ENCODE measurements at places on chromosomes 4 and X.

GRCh38 chrX:10798041-10798440 is 177.7 kb upstream of the MID1 start:
- DNase-seq, result no peak

- DNase-seq, result no peak
Observed at GRCh38 chr4:7867191-7867590, 72.5 kb downstream of the AFAP1 start.

- DNase-seq, result no peak
Observed at GRCh38 chr4:80685214-80685613, 345.3 kb upstream of the BMP3 start.

- no peak for DNase-seq
Observed at GRCh38 chrX:43940816-43941474, 32.2 kb downstream of the NDP start.

GRCh38 chr4:127335732-127336131 is 297.0 kb upstream of the INTU start:
- DNase-seq, result no peak

DNA sequence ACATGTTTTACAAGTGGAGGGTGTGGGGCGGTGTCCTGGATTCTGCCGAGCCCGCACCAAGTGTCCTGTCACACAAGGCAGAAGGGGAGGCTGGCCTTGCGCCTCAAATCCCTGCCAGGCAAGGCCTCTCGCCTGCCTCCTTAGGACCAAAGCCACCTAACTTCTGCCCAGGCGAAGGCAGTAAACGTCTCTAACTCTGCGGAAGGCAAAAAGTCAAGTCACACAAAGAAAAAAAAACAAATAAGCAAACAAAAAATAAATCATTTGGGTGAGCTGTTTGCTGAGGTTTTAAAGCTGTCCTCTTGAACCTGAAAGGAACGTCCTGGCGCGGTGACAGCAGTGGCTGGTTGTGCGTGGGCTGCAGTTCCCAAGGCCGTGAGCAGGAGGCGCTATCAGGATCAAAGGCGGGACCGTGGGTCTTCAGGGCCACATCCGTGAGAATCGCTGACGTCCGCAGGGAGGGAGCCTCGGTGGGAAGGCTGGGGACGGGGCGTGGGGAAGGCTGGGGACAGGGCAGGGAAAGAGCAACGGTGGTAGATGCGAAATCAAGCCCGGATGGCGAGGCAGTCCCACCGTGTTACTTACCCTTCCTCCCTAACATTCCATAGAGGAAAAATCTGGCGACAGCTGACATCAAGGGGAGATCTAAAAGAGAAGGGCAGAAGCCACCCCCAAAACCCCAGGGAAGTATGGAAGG is 99.1 kb downstream of the TRAPPC11 start:
- DNase-seq, result no peak

DNA sequence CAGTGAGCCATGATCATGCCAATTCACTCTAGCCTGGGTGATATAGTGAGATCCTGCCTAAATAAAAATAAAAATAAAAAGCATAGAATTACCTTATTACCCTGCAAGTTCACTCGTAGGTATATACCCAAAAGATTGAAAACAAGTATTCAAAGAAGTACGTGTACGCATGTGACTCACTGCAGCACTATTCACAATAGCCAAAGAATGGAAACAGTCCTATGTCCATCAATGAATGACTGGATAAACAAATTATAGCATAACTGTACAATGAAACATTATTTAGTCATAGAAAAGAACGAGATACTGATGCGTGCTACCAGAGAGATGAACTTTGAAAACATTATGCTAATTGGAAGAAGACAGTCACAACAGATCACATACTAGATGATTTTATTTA is 204.6 kb upstream of the DIAPH2 start:
- no peak for DNase-seq

GRCh38 chr4:22174640-22175039 is 226.1 kb upstream of the KCNIP4 start:
- no peak for DNase-seq

DNA sequence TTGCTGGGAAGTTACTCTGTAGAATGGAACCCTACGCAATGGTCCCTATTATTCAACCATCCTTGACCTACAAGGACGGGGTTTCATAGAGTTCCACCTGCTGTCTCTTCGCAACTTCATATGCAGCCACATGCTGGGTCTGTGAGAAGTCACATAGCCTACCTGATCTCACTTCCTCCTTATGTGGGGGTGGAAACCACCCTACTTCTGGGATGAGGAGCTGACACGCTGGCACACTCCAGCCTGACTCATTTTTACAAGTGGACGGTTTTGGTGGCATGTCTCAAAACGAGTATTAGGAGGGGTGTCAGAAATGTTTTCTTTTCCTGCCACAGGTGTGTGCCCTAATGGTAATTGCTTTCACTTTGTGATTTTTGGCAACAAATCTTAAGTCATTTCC is 36.8 kb upstream of the ARSD start:
- DNase-seq, result no peak

DNA sequence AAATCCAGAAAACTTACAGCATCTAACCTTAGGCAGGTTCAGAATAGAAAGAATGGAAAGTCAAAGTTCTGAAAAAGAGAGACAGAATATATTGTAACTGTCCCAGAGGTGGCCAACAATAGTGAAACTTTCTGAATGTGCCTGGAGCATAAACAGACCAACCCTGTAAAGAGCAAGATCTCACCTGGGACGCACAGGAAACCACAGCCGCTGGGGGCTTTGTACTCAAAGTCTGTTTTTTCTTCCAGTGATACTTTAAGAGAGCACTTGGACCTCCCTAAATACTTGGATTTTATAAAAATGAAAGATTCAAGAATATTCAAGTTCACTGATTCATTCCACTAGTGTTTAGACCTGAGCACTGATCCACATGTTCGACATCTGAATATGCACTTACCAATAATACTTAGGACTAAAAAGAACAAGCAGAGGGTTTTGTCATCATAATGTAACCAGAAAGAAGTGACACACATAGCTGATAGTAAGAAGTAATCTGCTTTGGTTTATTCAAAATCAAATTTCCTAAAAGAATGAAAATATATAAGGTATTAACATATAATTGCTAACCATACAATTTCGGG is 35.3 kb downstream of the ARAP2 start:
- DNase-seq, result no peak

- DNase-seq, result no peak
Observed at GRCh38 chrX:9747644-9748043, 18.0 kb downstream of the GPR143 start.

DNA sequence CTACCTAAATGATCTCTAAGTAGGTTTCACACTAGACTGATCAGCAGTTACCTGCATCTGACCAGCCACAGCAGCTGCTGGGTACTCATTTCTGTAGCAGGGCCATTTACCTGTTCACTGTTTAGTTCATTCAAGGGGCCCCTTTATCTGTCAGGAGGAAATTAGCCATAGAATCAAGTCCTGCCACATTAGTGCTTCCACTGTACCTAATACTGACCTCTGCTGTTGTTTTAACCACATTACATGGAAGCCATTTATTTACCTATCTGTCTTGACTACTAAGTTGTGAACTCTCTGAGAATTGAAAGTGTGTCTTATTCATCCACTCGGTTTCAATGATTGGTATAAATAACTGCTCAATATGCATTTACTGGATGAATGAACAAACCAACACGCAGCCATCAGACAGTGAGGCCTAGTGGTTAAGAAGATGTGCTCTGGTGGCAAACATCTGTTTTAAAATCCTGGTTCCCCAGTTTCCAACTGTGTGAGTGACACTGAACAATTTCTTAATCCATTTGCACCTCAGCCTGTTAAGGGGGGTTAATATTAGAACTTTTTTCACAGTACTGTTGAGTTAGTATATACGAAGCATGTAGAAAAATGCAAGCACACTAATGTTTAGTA is 30.0 kb upstream of the ANXA5 start:
- no peak for DNase-seq

- no peak for DNase-seq
Observed at GRCh38 chr4:150415213-150415612, 166.7 kb upstream of the MAB21L2 start.

GRCh38 chrX:87272491-87272890 is 245.1 kb upstream of the KLHL4 start:
- DNase-seq, result no peak

- DNase-seq, result no peak
Observed at GRCh38 chr4:77248805-77249204, 91.8 kb downstream of the CCNG2 start.

- DNase-seq, result no peak
Observed at GRCh38 chr4:61771056-61771455, 570.9 kb downstream of the ADGRL3 start.

DNA sequence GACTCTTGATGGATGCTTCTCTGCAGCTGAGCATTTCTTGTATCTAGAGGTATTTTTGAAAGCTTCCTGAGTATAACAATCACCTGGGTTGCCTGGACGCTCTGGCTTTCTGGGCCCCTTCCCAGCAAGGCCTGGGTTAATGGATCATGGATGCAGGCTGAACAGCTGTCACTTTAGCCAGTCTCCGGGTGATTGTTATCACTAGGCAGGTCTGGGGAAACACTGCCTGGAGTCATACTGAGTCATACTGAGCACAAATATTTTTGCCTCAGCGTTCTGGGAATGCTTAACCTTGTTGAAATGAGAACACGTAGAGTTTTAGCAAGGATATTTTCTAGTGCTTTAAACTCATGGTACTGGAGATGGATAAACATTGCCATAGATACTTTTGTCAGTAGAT is 102.6 kb downstream of the PHEX start:
- DNase-seq, result no peak

GRCh38 chrX:31331928-31332327 is 260.1 kb upstream of the FTHL17 start:
- DNase-seq, result no peak

GRCh38 chr4:158728236-158728635 is 5.0 kb upstream of the PPID start:
- no peak for DNase-seq
